ENCODE measurements at places on chromosomes 3 and 15.

DNA sequence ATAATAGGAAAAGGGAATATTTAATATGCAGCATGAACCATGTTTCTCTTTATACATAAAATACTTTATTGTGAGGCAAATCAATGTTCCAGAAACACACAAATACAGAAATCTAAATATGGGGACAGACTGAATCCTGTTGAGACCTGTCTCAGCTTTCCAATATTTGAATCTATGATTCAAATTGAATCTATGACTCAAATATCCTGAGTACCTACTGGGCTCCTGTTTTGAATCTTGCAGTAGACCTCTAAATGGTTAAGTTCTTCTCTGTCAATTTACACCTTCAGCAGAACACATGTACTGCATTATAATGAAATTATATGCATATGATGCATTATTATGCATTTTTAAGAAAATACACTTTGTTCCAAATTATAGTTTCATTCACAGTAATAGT lies 143.2 kb upstream of the PLXND1 start:
- DNase-seq, result no peak

GRCh38 chr15:98876451-98877369 lies 130.9 kb downstream of the PGPEP1L start:
- DNase-seq, result no peak

GRCh38 chr3:191721990-191722389 lies 261.0 kb downstream of the PYDC2 start:
- DNase-seq, result no peak

DNA sequence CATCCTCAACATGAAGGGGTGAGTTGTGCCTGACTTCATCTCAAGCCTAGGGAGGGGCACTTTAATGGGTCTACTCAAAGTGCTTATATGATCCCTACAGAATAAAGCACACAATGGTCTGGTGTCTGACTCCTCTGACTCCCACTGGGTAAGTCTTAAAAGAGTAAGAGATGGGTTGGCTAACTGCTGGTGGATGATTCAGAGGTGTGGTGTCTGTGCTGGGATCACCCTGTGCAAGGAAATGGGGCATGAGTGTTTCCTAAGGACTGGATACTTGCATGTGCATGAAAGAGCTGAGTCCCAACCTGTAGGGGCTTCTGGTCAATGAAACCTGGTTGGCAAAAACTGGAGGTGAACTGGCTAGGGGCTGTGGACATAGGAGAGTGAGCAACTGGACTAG lies 158.8 kb downstream of the IL20RB start:
- DNase-seq, result no peak

- no peak for DNase-seq
Measured at GRCh38 chr3:189953551-189953950, 167.1 kb downstream of the P3H2 start.
